ENCODE measurements at places on chromosomes 4 and X. TPM values are rescaled to one million over a fixed set of nuclear protein-coding genes. Genes with fewer than 3 reads are reported as not detected.

- no peak overlapping the region for H3K27ac ChIP-seq
- peaks cover 4% of the 10 kb centered on the region for H3K27me3 ChIP-seq
- H3K4me1 ChIP-seq: no peaks in the 10 kb centered on the region
- no peak overlapping the region for H3K4me3 ChIP-seq
- DNase-seq: no peak
Observed at GRCh38 chr4:177292171-177292570, 17.5 kb upstream of the NEIL3 start.

- peaks cover 10% of the 10 kb centered on the region for H3K27me3 ChIP-seq
- no peaks in the 10 kb centered on the region for H3K4me1 ChIP-seq
- DNase-seq: no peak
- H3K27ac ChIP-seq: no peak overlapping the region
Observed at GRCh38 chr4:127829014-127829413, 46.9 kb downstream of the HSPA4L start.

DNA sequence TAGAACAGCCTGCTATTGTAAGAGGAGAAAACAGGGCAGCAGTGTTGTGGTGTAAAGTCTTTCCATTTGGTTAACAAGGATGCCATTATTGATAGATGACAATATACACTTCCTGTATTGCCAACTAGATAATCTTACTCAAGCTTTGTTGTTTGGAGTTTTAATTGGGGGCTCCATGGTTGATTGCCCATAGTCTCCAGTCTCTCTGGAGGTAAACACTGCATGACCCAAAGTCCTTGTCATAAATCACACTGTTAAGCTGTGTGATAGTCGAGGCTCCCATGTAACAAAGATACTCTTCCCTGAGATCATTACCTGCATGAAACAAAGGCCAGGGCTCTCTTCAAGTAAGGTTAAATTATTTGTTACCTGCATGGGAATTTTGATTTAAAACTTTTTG is 394.6 kb downstream of the C4orf33 start:
- no peaks in the 10 kb centered on the region for H3K27me3 ChIP-seq
- H3K4me1 ChIP-seq: no peaks in the 10 kb centered on the region
- no peak for DNase-seq
- H3K27ac ChIP-seq: no peak overlapping the region
- H3K4me3 ChIP-seq: no peak overlapping the region
- H3K36me3 ChIP-seq: no peaks in the 10 kb centered on the region

HSFX1 gene
- total RNA-seq: 0.60 TPM

UGT2B11 gene
- total RNA-seq: not detected

DNA sequence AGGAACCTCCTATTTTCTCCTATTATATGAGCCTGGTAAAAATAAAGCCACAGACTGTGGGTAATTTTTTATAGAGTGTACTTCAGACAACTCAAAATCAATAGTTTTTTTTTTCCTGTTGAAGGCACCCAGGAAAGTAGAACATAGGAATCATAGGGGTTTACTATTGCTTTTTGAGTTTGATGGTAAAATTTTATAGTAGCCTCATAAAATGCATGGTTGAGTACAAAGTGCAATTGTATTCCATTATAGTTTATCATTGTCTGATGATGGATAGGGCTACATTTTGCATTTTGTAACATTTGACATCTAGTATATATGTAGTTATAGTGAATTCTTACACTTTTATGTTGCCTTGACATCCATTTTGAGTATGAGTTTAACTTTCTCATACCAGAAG is 455.0 kb downstream of the STIM2 start:
- peaks cover 6% of the 10 kb centered on the region for H3K27me3 ChIP-seq
- H3K27ac ChIP-seq: no peak overlapping the region
- DNase-seq: no peak
- no peak overlapping the region for H3K4me3 ChIP-seq
- no peaks in the 10 kb centered on the region for H3K36me3 ChIP-seq
- H3K4me1 ChIP-seq: no peaks in the 10 kb centered on the region

- no peak for DNase-seq
- no peak overlapping the region for H3K4me3 ChIP-seq
- H3K4me1 ChIP-seq: no peaks in the 10 kb centered on the region
- no peaks in the 10 kb centered on the region for H3K36me3 ChIP-seq
Observed at GRCh38 chrX:31550158-31550557, 478.3 kb upstream of the FTHL17 start.

DNA sequence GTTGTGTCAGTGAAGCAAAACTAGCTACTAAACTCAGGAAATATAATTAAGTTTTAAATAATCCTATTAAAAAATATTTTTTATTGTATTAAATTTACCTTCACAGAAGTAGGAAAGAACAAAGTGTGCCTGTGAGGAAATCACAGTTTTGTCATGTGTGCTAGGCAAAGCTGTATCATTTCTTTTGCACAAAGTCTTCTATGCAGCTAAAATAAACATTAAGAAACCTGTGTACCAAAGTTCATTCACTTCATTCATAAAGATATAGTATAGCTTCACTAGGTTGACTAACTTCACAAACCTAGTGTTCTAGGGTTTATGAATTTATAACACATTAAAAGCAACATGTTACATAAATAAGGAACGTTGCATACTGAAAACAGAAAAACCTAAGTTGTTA is 131.0 kb downstream of the PDS5A start:
- no peaks in the 10 kb centered on the region for H3K27me3 ChIP-seq
- no peak overlapping the region for H3K27ac ChIP-seq
- H3K4me3 ChIP-seq: no peak overlapping the region
- H3K4me1 ChIP-seq: no peaks in the 10 kb centered on the region
- peaks cover 33% of the 10 kb centered on the region for H3K36me3 ChIP-seq

GRCh38 chr4:150983851-150984250 is 31.2 kb downstream of the LRBA start:
- peaks cover 12% of the 10 kb centered on the region for H3K36me3 ChIP-seq
- no peaks in the 10 kb centered on the region for H3K27me3 ChIP-seq
- H3K27ac ChIP-seq: no peak overlapping the region
- H3K4me3 ChIP-seq: no peak overlapping the region
- peaks cover 15% of the 10 kb centered on the region for H3K4me1 ChIP-seq
- DNase-seq: no peak

DNA sequence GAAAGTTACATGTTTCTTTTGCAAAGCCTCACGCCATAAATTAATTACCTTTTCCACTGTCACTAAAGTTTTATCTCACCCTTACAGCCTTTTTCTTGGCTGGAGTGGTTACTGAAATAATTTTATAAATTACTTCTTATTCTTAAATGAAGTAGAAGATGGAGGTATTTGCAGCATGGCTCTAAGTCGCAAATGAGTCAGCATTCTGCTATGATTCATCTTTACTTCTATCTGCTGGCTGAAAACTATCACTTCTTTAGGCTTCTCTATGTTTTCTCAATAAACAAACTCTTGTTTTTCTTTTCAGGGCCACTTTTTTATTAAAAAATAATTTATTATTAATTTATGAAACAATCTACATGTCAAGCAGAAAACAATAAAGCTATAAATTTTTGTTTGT is 210.2 kb upstream of the GYPA start:
- H3K27ac ChIP-seq: no peak overlapping the region
- H3K4me3 ChIP-seq: no peak overlapping the region
- DNase-seq: no peak
- H3K36me3 ChIP-seq: no peaks in the 10 kb centered on the region

TRIM61 gene
- 1.1 TPM for total RNA-seq

UGT2B10 gene
- not detected for total RNA-seq

GRCh38 chr4:168541266-168541953 is 44.6 kb downstream of the PALLD start:
- no peak overlapping the region for H3K27ac ChIP-seq
- H3K27me3 ChIP-seq: peaks cover 5% of the 10 kb centered on the region
- DNase-seq: no peak
- H3K4me3 ChIP-seq: no peak overlapping the region
- H3K36me3 ChIP-seq: no peaks in the 10 kb centered on the region

DNA sequence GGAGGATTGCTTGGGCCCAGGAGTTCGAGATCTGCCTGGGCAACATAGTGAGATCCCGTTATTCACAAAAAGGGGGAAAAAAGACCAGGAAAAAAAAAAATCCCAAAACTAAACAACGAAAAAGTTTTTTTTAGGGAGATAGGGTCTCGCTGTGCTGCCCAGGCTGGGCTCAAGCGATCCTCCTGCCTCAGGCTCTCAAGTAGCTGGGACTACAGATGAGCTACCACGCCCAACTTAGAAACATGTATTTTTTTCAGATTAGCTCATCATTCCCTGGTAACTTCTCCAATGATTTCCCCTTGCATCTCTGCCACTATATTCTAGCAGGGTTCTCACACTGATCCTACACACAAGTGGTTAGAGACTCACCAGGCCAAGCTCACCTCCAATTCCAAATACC is 24.4 kb upstream of the IRAK1 start:
- peak overlapping the region; percentile 25 for H3K27ac ChIP-seq
- peaks cover 28% of the 10 kb centered on the region for H3K4me1 ChIP-seq
- no peak for DNase-seq
- no peaks in the 10 kb centered on the region for H3K27me3 ChIP-seq
- H3K36me3 ChIP-seq: peaks cover 35% of the 10 kb centered on the region
- no peak overlapping the region for H3K4me3 ChIP-seq

GRCh38 chr4:12852338-12853307 is 631.5 kb downstream of the RAB28 start:
- H3K4me3 ChIP-seq: no peak overlapping the region
- no peak overlapping the region for H3K27ac ChIP-seq
- no peaks in the 10 kb centered on the region for H3K36me3 ChIP-seq
- peaks cover 7% of the 10 kb centered on the region for H3K27me3 ChIP-seq
- H3K4me1 ChIP-seq: peaks cover 3% of the 10 kb centered on the region

GRIA2 gene
- not detected for total RNA-seq

GRCh38 chr4:123976285-123976684 is 579.7 kb downstream of the SPRY1 start:
- H3K36me3 ChIP-seq: no peaks in the 10 kb centered on the region
- no peak overlapping the region for H3K4me3 ChIP-seq
- H3K27ac ChIP-seq: no peak overlapping the region
- no peak for DNase-seq
- H3K27me3 ChIP-seq: no peaks in the 10 kb centered on the region
